ENCODE measurements at places on chromosomes 7 and 10. TPM values are rescaled to one million over a fixed set of nuclear protein-coding genes. Genes with fewer than 3 reads are reported as not detected.

LIPJ gene
- polyA plus RNA-seq = not detected

LRRC4 gene
- 5.3 TPM for polyA plus RNA-seq

SPDYE6 gene
- polyA plus RNA-seq = not detected

FAM204A gene
- 53.7 TPM for polyA plus RNA-seq

AQP1 gene
- 151 TPM for polyA plus RNA-seq

GRM3 gene
- polyA plus RNA-seq = 0.10 TPM

RAPGEF5 gene
- polyA plus RNA-seq = 7.8 TPM

SLC26A3 gene
- polyA plus RNA-seq = 0.06 TPM

NPTX2 gene
- polyA plus RNA-seq = 75.7 TPM

IFIT1B gene
- polyA plus RNA-seq = not detected

BLOC1S2 gene
- 24.7 TPM for polyA plus RNA-seq

COL17A1 gene
- polyA plus RNA-seq = 0.67 TPM

SLC29A4 gene
- 2.1 TPM for polyA plus RNA-seq

GALNT17 gene
- 39.0 TPM for polyA plus RNA-seq

SH3PXD2A gene
- 29.3 TPM for polyA plus RNA-seq

GBX1 gene
- not detected for polyA plus RNA-seq

UBE3C gene
- 21.5 TPM for polyA plus RNA-seq

TMEM60 gene
- 30.9 TPM for polyA plus RNA-seq

GALNT11 gene
- 28.5 TPM for polyA plus RNA-seq

DEPP1 gene
- polyA plus RNA-seq = 603 TPM

TLX1 gene
- not detected for polyA plus RNA-seq

LGI1 gene
- polyA plus RNA-seq = 2.1 TPM

DNAJB9 gene
- polyA plus RNA-seq = 21.7 TPM

C7orf33 gene
- polyA plus RNA-seq = not detected

ADRA2A gene
- polyA plus RNA-seq = 19.0 TPM

ADAM22 gene
- 1.0 TPM for polyA plus RNA-seq

UCMA gene
- polyA plus RNA-seq = 0.11 TPM

SDK1 gene
- 1.2 TPM for polyA plus RNA-seq

HACD1 gene
- polyA plus RNA-seq = 13.6 TPM

POU6F2 gene
- 0.33 TPM for polyA plus RNA-seq

ADAM8 gene
- 1.7 TPM for polyA plus RNA-seq

GPR146 gene
- polyA plus RNA-seq = 25.0 TPM

RBP4 gene
- polyA plus RNA-seq = 2.9 TPM

PPP1R9A gene
- polyA plus RNA-seq = 2.4 TPM

PDAP1 gene
- polyA plus RNA-seq = 155 TPM

RUFY2 gene
- polyA plus RNA-seq = 11.1 TPM

LDB3 gene
- 3.6 TPM for polyA plus RNA-seq

ABCB1 gene
- polyA plus RNA-seq = 9.2 TPM

DIP2C gene
- 10.1 TPM for polyA plus RNA-seq

SAMD9 gene
- 7.4 TPM for polyA plus RNA-seq

MLXIPL gene
- 0.71 TPM for polyA plus RNA-seq

NEBL gene
- 17.9 TPM for polyA plus RNA-seq

SPDYE1 gene
- 0.02 TPM for polyA plus RNA-seq

RPEL1 gene
- not detected for polyA plus RNA-seq

TET1 gene
- polyA plus RNA-seq = 1.4 TPM

PNLIPRP3 gene
- not detected for polyA plus RNA-seq

DNAJC12 gene
- 11.2 TPM for polyA plus RNA-seq

Measured in ovary (tissue), 10 donors.